Neural crest cell (in vitro differentiated cells): ENCODE measurements at places on chromosomes 3 and 15. TPM values are rescaled to one million over a fixed set of nuclear protein-coding genes. Genes with fewer than 3 reads are reported as not detected.

DNA sequence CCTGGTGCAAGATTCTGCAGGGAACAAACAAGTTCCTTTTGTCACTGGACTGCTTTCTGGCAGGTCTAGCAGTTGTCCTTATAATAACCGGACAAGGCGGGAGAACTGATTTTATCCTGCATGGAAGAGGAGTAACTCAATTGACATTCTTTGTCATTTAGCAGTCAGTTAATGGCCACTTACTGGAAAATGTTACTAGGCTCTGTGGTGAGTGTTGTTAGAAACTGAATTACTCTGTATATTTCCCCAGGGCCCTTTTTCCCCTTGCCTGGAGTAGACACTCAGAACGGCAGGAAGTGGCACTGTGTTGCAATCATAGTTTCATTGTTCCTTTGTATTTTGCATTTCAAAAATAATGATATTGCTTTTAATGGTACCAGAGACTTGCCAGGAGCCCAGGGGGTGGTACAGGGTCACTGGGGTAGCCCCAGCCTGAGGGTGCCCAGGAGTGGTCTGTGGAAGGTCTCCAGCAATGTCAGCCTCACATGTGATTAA, 318.6 kb upstream of the LRRFIP2 start:
- peaks cover 43% of the 10 kb centered on the region for H3K4me1 ChIP-seq
- no peak for DNase-seq
- H3K27me3 ChIP-seq = no peaks in the 10 kb centered on the region
- H3K36me3 ChIP-seq = no peaks in the 10 kb centered on the region
- no peak overlapping the region for H3K4me3 ChIP-seq

- H3K4me3 ChIP-seq = no peak overlapping the region
- peaks cover 24% of the 10 kb centered on the region for H3K36me3 ChIP-seq
- peak overlapping the region; percentile 25 for H3K27ac ChIP-seq
- no peak for DNase-seq
- no peaks in the 10 kb centered on the region for H3K27me3 ChIP-seq
Observed at GRCh38 chr3:136343873-136344555, 93.9 kb downstream of the PCCB start.

DNA sequence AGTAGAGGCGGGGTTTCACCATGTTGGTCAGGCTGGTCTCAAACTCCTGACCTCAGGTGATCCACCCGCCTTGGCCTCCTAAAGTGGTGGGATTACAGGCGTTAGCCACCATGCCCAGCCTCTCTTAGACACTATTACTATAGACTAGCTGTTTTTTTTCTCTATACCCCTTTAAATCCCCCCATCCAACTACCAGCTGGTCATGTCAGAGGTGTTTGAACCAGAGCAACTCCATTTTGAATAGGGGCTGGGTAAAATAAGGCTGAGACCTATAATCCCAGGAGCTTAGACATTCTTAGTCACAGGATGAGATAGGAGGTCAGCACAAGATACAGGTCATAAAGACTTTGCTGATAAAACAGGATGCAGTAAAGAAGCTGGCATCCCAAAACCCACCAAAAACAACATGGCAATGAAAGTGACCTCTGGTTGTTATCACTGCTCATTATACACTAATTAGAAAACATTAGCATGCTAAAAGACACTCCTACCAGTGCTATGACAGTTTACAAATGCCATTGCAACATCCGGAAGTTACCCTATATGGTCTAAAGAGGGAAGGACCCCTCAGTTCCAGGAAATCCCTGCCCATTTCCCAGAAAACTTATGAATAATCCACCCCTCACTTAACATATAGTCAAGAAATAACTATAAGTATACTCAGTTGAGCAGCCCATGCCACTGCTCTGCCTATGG, 57.8 kb upstream of the GPD1L start:
- H3K27ac ChIP-seq = no peak overlapping the region
- H3K27me3 ChIP-seq = no peaks in the 10 kb centered on the region
- no peaks in the 10 kb centered on the region for H3K36me3 ChIP-seq
- no peak for DNase-seq
- peaks cover 10% of the 10 kb centered on the region for H3K4me1 ChIP-seq

- peaks cover 21% of the 10 kb centered on the region for H3K4me1 ChIP-seq
- H3K27me3 ChIP-seq = no peaks in the 10 kb centered on the region
- no peak overlapping the region for H3K27ac ChIP-seq
- no peaks in the 10 kb centered on the region for H3K36me3 ChIP-seq
- no peak overlapping the region for H3K4me3 ChIP-seq
Observed at GRCh38 chr3:66720508-66720907, 219.7 kb upstream of the LRIG1 start.

- peaks cover 22% of the 10 kb centered on the region for H3K4me1 ChIP-seq
- H3K36me3 ChIP-seq = no peaks in the 10 kb centered on the region
- H3K27ac ChIP-seq = no peak overlapping the region
- peaks cover 44% of the 10 kb centered on the region for H3K27me3 ChIP-seq
Observed at GRCh38 chr3:53160061-53160659, 849 bp upstream of the PRKCD start.

GRCh38 chr3:134354612-134355251, 19.5 kb downstream of the AMOTL2 start:
- no peaks in the 10 kb centered on the region for H3K27me3 ChIP-seq
- H3K4me3 ChIP-seq = no peak overlapping the region
- no peak for DNase-seq
- peaks cover 27% of the 10 kb centered on the region for H3K36me3 ChIP-seq
- no peak overlapping the region for H3K27ac ChIP-seq
- H3K4me1 ChIP-seq = peaks cover 17% of the 10 kb centered on the region

GRCh38 chr15:90497912-90498311, 31.8 kb upstream of the CRTC3 start:
- H3K27me3 ChIP-seq = no peaks in the 10 kb centered on the region
- H3K27ac ChIP-seq = no peak overlapping the region
- no peak overlapping the region for H3K4me3 ChIP-seq
- DNase-seq = no peak
- H3K4me1 ChIP-seq = no peaks in the 10 kb centered on the region

GRCh38 chr3:185778094-185778493, 46.7 kb downstream of the IGF2BP2 start:
- no peak overlapping the region for H3K27ac ChIP-seq
- no peak for DNase-seq
- H3K4me1 ChIP-seq = peaks cover 58% of the 10 kb centered on the region
- H3K27me3 ChIP-seq = no peaks in the 10 kb centered on the region
- H3K36me3 ChIP-seq = peaks cover 3% of the 10 kb centered on the region
- no peak overlapping the region for H3K4me3 ChIP-seq

- no peak overlapping the region for H3K4me3 ChIP-seq
- H3K27ac ChIP-seq = no peak overlapping the region
- DNase-seq = no peak
Observed at GRCh38 chr15:39846108-39846507, 63.5 kb upstream of the FSIP1 start.

DNA sequence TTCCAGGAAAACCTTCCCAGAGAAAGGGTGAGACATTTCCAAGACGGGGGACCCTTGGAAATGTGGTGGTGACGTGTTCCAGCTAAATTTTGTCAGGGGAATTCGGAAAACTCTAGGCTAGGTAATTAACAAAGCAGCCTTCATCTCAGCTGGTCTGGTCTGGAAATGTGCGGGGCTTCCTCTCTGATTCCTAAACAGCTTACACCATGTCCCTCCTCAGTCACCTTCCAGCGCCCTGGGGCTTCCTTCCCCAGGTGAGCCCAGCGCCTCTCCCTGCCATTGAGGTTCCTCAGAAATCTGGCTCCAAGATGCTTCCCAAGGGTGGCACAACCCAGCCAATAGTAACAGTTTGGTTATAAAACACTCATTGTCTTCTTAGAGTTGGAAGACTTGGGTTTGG, 571 bp downstream of the ACAD9 start:
- DNase-seq = no peak
- peaks cover 4% of the 10 kb centered on the region for H3K36me3 ChIP-seq
- H3K4me3 ChIP-seq = peak overlapping the region; percentile 95
- no peaks in the 10 kb centered on the region for H3K27me3 ChIP-seq
- peak overlapping the region; percentile 98 for H3K27ac ChIP-seq
- H3K4me1 ChIP-seq = peaks cover 54% of the 10 kb centered on the region

- no peak for DNase-seq
- H3K4me3 ChIP-seq = no peak overlapping the region
- peaks cover 11% of the 10 kb centered on the region for H3K36me3 ChIP-seq
- no peak overlapping the region for H3K27ac ChIP-seq
- H3K27me3 ChIP-seq = no peaks in the 10 kb centered on the region
Observed at GRCh38 chr3:139434764-139435307, 41.5 kb downstream of the RBP2 start.

GRCh38 chr15:44308415-44308814, 19.9 kb downstream of the GOLM2 start:
- no peak for DNase-seq
- H3K27me3 ChIP-seq = no peaks in the 10 kb centered on the region
- H3K27ac ChIP-seq = no peak overlapping the region
- H3K4me1 ChIP-seq = peaks cover 6% of the 10 kb centered on the region

GRCh38 chr3:62103531-62103930, 269.8 kb downstream of the FEZF2 start:
- no peaks in the 10 kb centered on the region for H3K27me3 ChIP-seq
- no peak for DNase-seq
- H3K4me1 ChIP-seq = peaks cover 20% of the 10 kb centered on the region
- no peak overlapping the region for H3K27ac ChIP-seq

- DNase-seq = no peak
- H3K36me3 ChIP-seq = no peaks in the 10 kb centered on the region
- peak overlapping the region; percentile 8 for H3K4me3 ChIP-seq
- peaks cover 20% of the 10 kb centered on the region for H3K4me1 ChIP-seq
- no peak overlapping the region for H3K27ac ChIP-seq
Observed at GRCh38 chr3:158642474-158643210, 1.7 kb upstream of the GFM1 start.

GRCh38 chr3:65080432-65080831, 392.6 kb upstream of the ADAMTS9 start:
- no peak for DNase-seq
- H3K27ac ChIP-seq = no peak overlapping the region
- no peaks in the 10 kb centered on the region for H3K36me3 ChIP-seq
- peaks cover 13% of the 10 kb centered on the region for H3K4me1 ChIP-seq
- H3K4me3 ChIP-seq = no peak overlapping the region

GRCh38 chr15:50686469-50687301, at the start of gene TRPM7:
Gene TRPM7, minus strand, starts transcription at chr15:50686797. Its CDS starts 264 bp downstream, at chr15:50686533.
- peak; percentile 77 for DNase-seq
- H3K4me1 ChIP-seq = peaks cover 35% of the 10 kb centered on the region
- no peaks in the 10 kb centered on the region for H3K27me3 ChIP-seq
- H3K4me3 ChIP-seq = peak within 1 kb of the TSS; percentile 100

DNA sequence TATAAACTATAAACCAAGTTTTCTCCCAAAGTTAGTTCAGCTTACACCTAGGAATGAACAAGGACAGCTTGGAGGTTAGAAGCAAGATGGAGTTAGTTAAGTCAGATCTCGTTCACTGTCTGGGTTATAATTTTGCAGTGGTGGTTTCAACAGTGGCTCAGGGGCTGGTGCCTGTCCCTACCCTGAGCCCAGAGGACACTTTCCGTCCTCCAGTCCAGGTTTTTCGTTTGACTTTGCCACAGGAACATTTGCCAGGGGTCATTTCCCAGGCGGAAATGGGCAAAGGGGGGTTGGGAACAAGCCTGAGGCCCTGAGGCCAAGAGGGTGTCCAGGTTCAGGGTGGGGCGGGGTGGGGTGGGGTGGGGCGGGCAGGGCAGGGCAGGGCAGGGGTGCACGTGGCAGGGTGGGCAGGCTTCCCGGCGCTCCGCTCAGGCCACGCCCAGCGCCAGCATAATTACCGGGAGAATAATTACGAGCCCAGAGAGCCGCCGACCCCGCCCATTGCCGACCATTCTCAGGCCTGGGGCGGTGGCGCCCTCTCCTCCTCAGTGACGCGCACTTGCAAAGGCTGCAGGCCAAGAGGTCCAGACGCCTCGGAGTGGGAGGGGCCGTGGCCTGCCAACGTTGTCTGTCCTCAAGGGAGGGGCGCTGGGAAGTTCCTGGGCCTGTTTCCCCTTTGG, 70.4 kb downstream of the KLF13 start:
- H3K4me1 ChIP-seq = peaks cover 24% of the 10 kb centered on the region
- peak; percentile 58 for DNase-seq
- H3K27ac ChIP-seq = no peak overlapping the region
- peaks cover 41% of the 10 kb centered on the region for H3K27me3 ChIP-seq
- H3K36me3 ChIP-seq = no peaks in the 10 kb centered on the region

GRCh38 chr3:119973018-119973646, 121.1 kb downstream of the GSK3B start:
- peaks cover 22% of the 10 kb centered on the region for H3K36me3 ChIP-seq
- no peak overlapping the region for H3K4me3 ChIP-seq
- no peaks in the 10 kb centered on the region for H3K27me3 ChIP-seq

DNA sequence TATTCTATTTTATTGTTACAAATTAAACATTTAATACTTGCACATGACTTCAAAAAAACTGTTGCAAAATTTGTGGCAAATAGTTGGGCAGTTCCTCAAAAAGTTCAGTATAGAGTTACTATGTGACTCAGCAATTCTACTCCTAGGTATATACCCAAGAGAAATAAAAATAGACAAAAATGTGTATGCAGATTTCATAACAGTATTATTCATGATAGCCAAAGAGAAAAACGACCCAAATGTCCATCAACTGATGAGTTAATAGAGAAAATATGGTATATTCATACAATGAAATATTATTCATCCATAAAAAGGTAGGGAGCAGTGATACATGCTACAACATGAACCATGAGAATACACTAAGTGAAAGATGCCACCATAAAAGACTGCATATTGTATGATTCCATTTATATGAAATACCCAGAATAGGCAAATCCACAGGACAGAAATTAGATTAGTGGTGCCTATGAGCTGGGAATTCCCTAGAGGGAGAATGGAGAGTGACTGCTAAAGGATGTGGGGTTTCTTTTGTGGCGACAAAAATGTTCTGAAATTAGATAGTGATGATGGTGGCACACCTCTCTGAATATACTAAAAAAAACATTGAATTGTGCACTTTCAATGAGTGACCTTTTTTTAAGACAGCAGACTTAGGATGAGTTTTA, 31.6 kb upstream of the CLASP2 start:
- H3K27ac ChIP-seq = no peak overlapping the region
- H3K4me1 ChIP-seq = no peaks in the 10 kb centered on the region
- H3K4me3 ChIP-seq = no peak overlapping the region
- no peaks in the 10 kb centered on the region for H3K36me3 ChIP-seq

GRCh38 chr15:69451951-69452691, 497 bp upstream of the RPLP1 start:
- peak overlapping the region; percentile 76 for H3K27ac ChIP-seq
- DNase-seq = no peak
- H3K27me3 ChIP-seq = peaks cover 2% of the 10 kb centered on the region
- peaks cover 30% of the 10 kb centered on the region for H3K36me3 ChIP-seq

TNFSF10 gene
- not detected in 2 replicates for total RNA-seq

PLA2G4B gene
- total RNA-seq = 5.7 and 8.5 TPM in 2 replicates

NR2E3 gene
- total RNA-seq = not detected in 2 replicates

NANOGP8 gene
- 0.34 TPM in 1 of 2 replicates, not detected in the other for total RNA-seq

RTP3 gene
- not detected in 2 replicates for total RNA-seq

CCDC54 gene
- not detected in 2 replicates for total RNA-seq

CPLX3 gene
- total RNA-seq = not detected in 2 replicates

MRPL46 gene
- 25.9 and 28.2 TPM in 2 replicates for total RNA-seq

LRRC31 gene
- total RNA-seq = not detected in 2 replicates

PRSS50 gene
- total RNA-seq = 0.35 and 0.39 TPM in 2 replicates

OCA2 gene
- total RNA-seq = 0.11 and 0.19 TPM in 2 replicates

TATDN2 gene
- total RNA-seq = 40.5 TPM in 2 replicates

AMOTL2 gene
- total RNA-seq = 55.6 and 59.5 TPM in 2 replicates

LYZL4 gene
- not detected in 2 replicates for total RNA-seq

C3orf85 gene
- not detected in 2 replicates for total RNA-seq

IL20RB gene
- total RNA-seq = 1.7 and 2.0 TPM in 2 replicates

TMCO5A gene
- total RNA-seq = not detected in 2 replicates

DZIP1L gene
- total RNA-seq = 26.6 and 28.1 TPM in 2 replicates
